ENCODE measurements at places on chromosomes 12 and 14.

DNA sequence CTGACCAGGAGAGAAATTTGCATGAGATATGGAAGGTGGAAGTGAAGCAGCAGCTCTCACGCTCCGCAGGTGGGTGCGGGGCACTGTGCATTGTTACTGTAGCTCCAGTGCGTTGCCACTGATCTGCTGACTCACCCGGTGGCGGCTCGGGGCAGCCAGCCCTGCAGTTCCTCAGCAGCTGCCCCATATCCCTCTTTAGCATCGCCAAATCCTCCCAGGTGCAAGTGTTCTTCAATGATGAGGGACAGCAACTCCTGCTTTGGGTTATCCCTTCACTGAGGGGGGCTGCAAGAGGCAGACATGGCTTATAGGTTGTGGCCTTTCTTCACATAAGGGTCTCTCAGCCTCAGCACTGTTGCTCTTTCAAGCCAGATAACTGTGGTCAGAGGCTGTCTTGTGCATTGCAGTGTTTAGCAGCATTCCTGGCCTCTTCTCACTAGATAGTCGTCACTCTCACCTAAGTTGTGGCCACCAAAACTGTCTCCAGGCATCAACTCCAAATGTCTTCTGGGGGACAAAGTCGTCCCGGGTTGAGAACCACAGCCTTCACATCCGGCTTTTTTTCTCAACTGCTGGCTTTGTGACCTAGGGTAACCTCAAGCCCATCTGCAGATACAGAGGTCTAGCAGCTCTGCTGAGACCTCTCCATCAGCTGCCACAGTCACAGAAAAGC is 180.8 kb downstream of the EFCAB11 start:
- peak; percentile 13 for DNase-seq

- no peak for DNase-seq
Measured at GRCh38 chr12:57552306-57552651, 2.4 kb downstream of the KIF5A start.

- no peak for DNase-seq
Measured at GRCh38 chr12:132324841-132325732, 4.3 kb downstream of the GALNT9 start.

DNA sequence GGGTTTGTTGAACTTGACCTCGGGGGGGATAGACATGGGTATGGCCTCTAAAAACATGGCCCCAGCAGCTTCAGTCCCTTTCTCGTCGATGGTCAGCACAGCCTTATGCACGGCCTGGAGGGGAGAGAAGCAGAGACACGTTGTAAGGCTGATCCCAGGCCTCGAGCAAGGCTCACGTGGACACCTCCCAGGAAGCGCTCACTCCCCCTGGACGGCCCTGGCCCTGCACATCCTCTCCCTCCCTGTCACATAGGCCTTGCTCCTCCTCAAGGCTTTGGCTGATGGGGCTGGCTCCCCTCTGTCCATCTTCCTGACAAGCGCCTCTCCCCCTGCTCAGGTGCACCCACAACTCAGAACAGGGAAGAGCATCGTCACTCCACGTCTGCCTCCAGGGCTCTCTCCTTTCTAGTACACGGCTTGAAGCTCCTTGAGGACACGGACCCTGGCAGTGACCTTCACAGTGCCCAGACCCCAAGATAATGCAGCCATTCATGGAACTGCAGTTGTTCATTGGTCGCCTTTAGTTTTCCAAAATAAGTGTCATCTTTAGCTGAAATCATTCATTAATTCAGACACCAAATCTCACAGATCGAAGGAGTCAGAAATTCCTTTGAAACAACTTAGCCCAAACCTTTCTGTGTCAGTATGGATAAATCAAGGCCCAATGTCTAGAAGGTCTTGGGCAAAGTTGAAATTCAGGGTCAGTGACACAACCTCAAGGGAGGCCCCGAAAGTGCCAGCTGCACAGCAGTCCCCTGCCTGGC is 9.7 kb downstream of the SERPINA1 start:
- DNase-seq: no peak

GRCh38 chr12:3564861-3565260 is 73.9 kb downstream of the PRMT8 start:
- no peak for DNase-seq

- DNase-seq: no peak
Measured at GRCh38 chr14:84036840-84037239, 1493.1 kb upstream of the FLRT2 start.

- no peak for DNase-seq
Measured at GRCh38 chr12:84537666-84538065, 374.9 kb downstream of the SLC6A15 start.

DNA sequence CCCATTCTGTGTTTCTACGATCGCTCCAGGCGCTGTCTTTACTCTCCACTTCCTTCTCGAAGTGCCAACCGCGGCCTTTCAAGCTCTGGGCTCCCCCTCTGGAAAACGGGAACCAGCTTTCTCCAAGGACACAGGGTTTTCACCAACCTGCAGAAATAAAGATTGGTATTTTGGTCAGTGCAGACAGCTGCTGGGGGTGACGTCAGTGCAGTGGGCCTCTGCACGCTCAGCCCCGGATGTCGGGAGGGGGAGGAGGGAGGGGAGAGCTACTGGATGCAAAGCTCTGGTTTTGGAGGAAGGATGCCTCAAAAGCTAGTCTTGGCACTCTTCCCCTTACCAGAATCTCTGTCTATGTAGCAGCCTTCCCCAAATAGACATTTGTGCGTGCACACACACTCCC is 19.9 kb downstream of the HRK start:
- no peak for DNase-seq

- DNase-seq: no peak
Measured at GRCh38 chr14:59811815-59812214, 58.8 kb downstream of the RTN1 start.

DNA sequence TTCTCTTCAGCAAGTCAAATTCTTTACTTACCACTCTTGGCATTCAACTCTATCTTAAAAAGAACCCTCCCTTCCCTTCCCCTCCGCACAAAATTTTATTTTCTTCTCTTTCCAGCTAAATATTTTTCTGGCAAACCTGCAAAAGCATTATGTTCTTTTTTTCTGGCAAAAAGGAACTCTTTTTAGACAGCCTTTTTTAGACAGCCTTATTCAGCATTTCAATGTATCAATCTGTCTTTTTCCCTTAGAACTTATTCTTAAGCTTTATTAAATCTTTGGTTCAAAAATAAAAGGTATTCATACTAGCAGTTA is 50.5 kb downstream of the SPTLC2 start:
- no peak for DNase-seq

- DNase-seq: no peak
Measured at GRCh38 chr12:90953956-90954421, 987 bp downstream of the CCER1 start.

DNA sequence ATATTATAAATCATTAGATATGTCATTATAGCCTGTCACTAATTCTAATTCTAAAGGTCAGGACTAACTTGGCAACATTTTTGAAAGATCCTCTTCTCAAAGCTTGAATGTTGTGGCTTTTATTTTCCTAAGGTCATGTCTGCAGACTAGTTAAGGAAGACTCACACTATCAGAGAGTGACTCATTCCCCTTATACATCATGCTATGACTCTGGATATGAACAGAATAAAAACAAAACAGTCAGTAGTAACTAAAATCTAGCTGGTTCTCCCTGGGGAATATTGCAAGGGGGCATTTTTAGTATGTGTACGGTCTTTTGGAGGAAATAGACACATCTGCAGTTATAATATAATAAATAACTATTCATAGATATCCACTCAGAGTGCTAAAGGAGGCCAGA is 170.6 kb downstream of the SLC2A13 start:
- DNase-seq: no peak

DNA sequence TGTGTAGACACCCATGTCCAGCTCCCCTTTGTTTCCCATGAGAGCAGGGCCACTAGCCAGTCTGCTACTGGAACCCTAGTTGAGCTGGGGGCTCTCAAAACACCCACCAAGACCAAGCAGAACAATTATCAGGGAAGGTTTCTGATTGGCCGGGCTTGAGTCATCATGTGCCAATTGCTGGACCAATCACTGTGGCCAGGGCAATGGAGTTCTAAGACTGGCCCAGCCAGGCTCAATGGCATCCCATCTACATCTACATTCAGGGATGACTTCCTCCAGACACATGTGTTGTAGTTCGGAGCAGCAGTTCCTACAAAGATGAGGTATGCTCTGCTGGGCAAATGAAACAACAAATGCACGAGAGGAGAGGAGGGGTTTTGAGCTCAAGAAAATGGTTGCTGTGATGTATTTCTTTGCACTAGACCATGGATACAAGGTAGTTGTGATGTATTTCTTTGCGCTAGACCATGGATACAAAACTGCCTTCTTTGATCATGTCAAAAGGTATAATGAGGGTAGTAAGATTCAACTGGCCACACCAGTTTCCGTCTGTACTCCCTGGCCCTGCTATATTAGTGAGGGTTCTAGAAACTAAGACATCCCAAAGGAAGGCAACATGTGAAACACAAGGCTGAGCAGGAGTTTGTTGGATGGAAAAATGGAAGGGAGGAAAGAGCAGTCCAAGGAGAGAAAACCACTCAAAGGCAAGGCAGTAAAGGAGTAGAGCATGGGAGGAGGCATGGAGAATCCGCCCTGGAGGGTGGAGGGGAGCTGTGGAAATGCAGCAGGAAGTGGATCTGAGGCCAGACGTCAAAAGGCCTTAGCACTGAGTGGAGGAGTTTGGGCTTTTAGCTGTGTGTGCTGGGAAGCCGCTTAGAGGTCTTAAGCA is 8.9 kb upstream of the WSCD2 start:
- no peak for DNase-seq

- no peak for DNase-seq
Measured at GRCh38 chr12:25769082-25769945, 189.2 kb upstream of the RASSF8 start.
